Central memory CD4-positive, alpha-beta T cell (primary cell): ENCODE measurements at places on chromosomes 13 and 19.

GRCh38 chr13:31001647-31002046 lies 69.2 kb downstream of the TEX26 start:
- DNase-seq = no peak

DNA sequence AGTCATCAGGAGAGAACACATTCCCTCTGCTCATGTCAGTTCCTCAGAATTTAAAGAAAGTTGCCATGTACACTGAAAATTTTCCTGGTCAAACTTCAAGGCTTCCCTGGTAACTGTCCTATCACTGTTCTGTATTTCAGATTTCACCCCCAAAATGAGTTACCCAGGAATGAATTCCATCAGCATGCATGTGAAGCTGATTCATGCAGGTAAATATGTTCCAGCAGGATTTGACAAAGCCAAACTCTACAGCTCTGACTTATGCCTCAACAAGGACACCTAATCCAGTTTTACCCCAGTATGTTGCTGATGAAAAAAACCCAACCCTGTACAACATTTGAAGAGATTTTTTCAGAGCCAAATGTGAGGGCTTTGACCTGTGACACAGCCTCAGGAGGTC lies 21.5 kb downstream of the LIG4 start:
- no peak for DNase-seq

GRCh38 chr19:45376045-45376724 lies 5.8 kb upstream of the ERCC2 start:
- no peak for DNase-seq

DNA sequence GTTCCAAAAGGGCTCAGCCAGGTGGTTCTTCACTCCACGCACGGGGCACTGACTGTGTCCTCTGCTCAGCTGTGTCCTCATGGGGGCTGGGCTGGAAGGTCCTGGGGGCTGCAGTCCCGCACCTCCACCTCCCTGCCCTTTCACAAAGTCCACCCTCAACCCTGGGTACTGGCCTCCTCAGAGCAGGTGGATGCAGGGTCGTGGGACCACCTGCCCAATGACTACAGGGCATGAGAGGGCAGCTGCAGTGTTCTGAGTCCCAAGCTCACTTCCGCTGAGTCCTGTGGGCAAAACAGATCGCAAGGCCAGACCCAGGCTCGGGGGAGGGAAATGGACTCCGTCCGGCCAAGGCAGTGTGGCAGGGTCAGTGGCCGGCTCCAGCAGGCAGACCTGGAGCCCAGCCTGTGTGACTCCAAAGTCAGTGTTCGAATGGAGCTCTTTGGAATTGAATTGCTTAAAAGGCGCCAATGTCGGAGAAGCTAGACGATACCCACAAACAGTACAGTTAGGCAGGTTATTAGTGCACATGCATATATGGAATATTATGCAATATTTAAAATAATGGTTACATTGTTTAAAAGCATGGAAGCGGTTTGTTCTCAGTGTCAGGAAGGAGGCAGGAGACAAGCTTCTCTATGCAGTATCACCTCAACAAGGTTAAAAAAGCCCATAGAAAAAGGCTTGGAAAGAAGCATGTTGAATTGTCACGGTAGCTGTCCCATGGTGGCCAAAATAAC lies 54.8 kb downstream of the MCF2L start:
- DNase-seq = no peak

- DNase-seq = no peak
Observed at GRCh38 chr13:99926014-99926731, 45.4 kb downstream of the ZIC5 start.

DNA sequence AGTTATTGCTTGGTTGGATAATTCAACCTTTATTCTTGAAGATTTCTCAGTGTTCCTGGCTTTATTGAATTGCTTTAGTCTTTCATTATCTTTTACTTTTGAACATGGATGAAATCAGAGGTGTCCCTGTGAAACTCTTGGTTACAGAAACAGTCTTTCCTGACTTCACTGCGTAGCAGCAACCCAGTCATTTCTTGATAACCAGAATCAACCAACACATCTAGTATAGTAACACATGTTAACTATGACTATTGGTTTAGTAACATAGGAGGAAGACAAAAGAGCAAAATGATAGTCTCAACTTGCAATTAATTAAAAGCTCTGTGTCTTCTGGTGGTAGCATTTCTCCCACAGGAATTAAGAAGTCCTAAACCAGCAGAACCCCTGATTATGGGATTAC lies 393.6 kb downstream of the GPC5 start:
- DNase-seq = no peak

DNA sequence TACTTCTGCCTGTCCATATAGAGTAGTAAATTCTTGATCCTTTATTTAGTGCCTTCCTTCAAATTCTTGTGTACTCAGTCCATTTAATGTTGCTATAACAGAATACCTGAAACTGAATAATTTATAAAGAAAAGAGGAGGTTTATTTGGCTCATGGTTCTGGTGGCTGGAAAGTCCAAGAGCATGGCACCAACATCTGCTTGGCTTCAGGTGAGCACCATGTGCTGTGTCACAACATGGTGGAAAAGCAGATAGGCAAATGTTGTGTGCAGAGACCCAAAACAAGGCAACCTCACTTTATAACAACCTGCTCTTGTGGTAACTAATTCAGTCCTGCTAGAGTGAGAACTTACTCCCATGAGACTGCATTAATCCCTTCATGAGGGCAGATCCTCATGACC lies 195.3 kb downstream of the LMO7 start:
- DNase-seq = no peak

GRCh38 chr13:66974174-66974573 lies 256.0 kb downstream of the PCDH9 start:
- no peak for DNase-seq

- DNase-seq = no peak
Observed at GRCh38 chr19:15187026-15188007, 13.5 kb downstream of the NOTCH3 start.

GRCh38 chr19:9881720-9882119 lies 46.6 kb downstream of the PIN1 start:
- no peak for DNase-seq

- no peak for DNase-seq
Observed at GRCh38 chr13:95502216-95502615, 50.3 kb upstream of the CLDN10 start.

DNA sequence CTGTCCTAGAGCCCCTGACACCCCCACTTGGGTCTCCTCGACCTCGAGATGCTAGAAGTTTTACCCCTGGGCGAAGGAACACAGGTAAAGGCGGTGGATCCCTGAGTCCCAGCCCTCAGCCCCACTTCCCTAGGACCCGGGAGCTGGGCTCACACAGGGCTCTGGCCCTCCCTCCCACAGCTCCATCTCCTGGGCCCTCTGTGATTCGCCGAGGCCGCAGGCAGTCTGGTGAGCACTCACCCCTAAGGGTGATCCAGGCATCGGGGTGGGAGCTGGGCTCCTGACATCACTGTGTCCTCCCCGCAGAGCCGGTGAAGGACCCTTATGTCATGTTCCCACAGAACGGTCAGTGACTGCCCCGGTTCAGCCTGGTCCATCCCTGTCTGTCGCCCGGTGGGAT lies 8.3 kb downstream of the PLEKHG2 start:
- DNase-seq = no peak

- DNase-seq = no peak
Observed at GRCh38 chr19:10976131-10976892, 15.5 kb downstream of the SMARCA4 start.

GRCh38 chr19:19081642-19082151 lies 17.9 kb downstream of the SLC25A42 start:
- DNase-seq = no peak

DNA sequence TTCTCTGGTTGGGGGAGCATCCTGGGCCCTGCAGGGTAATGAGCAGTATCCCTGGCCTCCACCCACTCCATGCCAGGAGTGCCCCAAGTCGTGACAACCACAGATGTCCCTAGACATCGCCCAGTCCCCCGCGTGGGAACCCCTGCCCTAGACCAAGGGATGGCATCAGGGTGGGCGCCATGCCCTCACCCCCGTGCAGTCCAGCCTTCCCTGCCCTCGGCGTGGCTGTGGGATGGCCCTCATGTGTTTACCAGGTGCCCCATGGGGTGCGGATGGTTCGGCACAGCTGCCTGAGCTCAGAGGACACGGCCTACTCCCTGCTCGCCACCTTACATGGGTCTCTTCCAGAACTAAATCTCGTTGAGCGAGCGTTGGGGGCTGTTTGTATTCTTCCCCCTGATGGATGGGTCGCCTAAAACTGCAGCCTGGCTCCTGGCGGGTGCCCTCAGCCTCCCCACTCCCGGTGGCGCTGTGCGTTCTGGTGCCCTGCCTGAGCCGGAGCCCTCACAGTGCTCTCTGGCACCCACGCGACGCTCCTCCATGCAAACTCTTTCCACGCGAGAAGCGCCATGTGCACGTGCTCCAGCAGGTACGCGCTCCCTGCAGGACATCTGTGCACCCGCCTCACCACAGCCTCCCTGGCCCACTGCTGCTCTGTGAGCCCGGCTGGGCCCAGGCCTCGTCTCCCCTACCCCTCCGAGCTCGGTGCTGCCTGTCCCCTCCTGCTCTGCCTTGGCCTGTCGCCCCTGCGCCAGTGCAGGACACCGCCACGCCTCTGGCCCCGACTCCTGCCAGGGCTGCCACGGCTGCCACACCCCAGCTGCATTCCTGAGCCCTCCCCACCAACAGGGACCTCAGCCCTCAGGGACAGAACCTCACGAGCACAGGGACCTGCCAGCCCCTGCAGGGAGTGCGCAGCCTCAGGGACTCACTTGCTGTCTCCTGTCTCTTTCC lies 145.0 kb downstream of the KDM4B start:
- no peak for DNase-seq

DNA sequence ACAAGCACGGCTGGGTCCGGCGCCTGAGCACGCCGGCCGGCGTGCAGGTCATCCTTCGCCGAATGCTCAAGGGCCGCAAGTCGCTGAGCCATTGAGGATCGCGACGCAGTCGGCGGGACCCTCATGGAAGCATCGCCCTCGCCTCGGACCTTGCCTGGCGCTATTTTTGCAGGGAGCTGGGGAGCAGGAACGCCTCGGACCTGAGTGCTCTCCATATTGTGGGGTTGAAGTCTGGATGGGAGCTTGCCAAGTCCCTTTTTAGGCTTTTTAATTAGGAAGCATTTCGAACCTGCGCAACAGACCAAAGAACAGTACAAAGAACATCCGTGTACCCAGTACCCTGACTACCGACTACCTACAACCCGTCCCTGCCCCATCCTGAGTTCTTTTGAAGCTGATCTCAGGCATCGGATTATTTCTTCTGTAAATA lies 628 bp downstream of the MRPL34 start:
- no peak for DNase-seq

DNA sequence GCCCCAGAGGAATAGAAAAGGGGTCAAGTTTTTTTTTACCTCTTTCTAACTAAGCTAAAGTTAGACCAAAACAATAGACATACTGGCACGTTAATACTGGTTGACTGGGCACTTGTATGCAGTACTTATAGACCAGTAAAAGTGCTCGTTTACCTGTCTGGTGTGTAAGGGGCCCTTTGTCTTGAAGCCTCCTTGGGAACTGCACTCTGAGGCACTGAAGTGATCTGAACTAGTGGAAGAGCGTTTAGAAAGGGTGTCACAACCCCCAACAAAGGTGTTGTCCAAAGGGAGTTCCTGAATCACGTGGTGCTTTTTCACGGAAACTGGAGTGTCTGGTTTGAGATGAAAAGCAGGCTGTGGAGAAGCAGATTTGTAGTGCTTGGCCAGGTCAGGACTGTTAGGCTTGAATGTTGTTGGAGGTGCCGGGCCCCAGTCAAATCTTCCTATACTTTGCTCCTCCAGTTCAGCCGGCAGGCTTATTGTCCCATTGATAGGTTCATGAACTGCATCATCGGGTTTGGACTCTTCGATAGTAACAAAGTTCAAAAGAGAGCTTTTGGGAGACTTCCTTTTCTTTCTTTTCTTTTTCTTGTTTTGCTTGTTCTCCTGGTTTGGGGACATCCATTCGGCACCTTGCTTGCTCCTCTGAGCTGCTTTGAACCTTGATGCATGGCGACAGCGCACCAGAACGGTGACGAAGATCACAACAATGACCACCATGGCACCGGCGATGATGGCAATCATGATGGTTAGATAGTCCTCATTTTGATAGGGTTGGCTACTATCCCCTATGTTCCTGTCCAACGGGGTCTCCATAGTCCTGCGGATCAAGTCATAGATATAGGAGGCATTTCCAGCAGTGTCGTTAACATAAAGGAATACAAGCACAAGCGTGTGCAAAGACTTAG lies 4.6 kb downstream of the PCDH9 start:
- no peak for DNase-seq

DNA sequence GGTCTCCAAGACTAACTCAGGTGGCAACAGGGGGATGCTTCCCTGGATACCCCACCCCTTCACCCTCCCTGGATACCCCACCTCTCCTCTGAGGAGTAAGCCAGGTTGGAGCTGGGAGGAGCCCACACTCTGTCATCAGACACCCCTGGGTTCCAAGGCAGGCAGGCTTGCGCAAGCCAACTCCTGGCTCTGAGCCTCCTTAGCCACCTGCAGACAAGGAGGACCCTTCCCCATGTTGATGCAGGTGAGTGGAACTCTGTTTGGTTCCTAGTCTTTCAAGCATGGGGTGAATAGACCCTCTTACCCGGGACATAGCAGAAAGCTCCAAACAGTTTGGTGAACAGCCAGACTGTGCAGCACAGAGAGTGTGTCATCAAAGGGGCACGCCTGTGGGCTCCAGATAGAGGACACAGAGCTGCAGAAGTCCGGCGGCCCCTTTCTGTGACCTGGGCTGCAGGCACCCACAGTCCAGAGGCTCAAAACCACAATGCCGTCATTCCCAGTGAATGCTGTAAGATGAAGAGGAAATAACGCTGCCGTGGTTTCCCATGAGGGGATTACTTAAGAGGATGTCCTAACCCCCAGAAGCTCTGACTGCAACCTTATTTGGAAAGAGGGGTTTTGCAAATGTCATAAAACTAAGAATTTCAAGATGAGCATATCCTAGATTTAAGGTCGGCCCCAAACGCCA lies 12.1 kb upstream of the HAS1 start:
- DNase-seq = no peak

DNA sequence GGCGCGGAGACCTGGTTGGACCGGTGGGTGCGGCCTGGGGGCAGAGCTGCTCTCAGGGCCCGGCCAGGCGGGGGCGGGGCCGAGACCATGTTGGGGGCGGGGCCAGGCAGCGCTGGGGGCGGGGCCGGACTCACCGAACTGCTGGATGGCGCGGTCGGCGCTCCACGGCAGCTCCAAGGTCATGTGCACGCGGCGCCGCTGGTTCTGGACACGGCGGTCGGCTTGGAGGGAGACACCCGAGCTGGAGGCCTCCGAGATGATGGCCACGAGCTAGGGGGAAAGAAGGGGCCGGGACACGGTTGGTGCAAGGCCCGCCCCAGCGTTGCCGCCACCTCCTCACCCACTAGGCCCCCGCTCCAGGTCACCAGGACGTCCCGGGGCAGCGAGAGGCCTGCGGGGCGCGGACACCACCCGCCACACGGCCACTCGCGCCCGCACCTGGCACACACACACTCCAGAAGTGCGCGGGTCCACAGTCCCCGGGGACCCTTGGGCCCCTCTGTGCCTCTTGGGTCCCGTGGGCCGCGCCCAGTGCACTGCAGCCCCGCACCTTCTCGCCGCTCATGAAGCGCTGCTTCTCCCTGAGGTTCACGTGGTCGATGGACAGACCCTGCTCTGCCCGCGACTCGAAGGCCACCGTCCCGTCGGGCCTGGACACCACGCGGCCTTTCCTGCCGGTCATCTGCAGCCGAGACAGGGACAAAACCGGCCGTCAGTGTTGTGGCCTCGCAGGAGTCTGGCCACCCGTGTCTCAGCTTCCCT lies 8.7 kb downstream of the GPX4 start:
- no peak for DNase-seq

GRCh38 chr13:44030615-44031014 lies 150.9 kb downstream of the LACC1 start:
- DNase-seq = no peak

- DNase-seq = no peak
Observed at GRCh38 chr13:55669051-55669450, 1471.7 kb upstream of the PRR20A start.

- DNase-seq = no peak
Observed at GRCh38 chr13:114093118-114093517, 39.3 kb downstream of the RASA3 start.
